Stimulated activated CD4-positive, alpha-beta T cell treated with anti-CD3 and anti-CD28 coated beads, Interleukin-12 subunit alpha, Interleukin-12 subunit beta, amount 100 ng/mL, for 48 hours (primary cell): ENCODE measurements at places on chromosomes 2 and 18.

DNA sequence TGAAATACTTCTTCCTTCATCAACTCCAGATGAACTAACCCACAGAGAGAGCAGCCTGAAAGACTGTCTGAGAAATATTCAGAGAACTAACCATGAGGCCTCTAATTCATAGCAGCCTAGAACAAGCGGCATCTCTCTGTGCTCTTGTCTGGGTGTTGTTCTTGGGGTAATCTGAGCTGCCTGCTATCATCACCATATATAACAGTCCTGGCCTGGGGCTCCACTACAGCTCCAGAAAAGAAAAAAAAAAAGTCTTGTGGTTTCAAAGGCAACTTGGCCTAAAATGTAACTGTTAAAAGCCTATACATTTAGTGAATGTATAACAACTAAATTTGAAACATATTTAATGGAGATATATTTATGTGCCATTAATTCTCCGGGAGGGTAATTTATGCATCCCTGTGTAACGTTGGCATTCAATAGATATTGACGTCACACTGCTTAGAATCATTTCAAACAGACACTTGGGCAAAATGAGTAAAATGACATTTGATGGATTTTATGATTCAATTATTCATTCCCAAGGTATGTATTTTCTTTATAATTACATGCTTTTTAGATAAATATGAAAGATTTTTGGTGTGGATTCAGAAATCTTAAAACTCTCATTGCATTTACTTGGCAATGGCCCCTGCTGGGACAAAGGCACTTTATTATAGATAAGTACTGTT is 294.3 kb downstream of the HRH4 start:
- DNase-seq = no peak

GRCh38 chr2:98517636-98518035 is 73.0 kb downstream of the INPP4A start:
- DNase-seq = no peak

GRCh38 chr2:65291216-65292105 is 63.8 kb downstream of the ACTR2 start:
- no peak for DNase-seq

DNA sequence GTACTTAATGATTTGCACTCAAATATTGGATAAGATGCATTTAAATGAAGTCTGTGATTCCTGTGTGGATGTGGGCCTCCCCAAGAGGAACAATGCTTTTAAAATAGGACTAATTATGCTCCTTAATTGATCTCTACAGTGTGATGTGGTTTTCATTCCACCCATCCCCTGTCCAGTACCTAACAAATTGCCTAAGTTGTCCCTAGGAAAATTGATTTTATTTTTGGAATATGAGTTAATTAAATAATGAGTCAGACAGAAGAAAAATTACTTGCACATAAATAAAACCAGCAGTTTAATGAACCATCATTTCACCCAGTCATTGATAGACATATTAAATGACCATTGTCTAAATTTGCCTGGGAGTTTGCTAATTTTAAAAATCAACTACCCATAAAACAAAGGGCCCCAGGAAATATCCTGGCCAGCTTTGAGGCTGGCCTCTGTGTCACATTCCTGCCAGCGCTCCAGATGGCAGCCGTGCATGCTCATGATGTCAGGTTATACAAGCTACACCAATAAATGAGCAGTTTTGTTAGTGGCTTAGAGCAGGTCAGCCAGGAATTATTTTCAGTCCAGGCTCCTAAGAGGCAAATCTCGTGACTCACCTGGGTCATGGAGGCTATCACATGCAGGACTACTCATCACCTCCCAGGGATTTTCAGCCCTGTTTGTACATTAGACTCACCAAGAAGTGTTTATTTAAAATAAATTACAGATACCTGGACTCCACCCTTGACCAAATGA is 31.9 kb downstream of the ABHD3 start:
- no peak for DNase-seq

GRCh38 chr2:234374736-234375135 is 122.1 kb downstream of the ARL4C start:
- DNase-seq = no peak

- DNase-seq = no peak
Measured at GRCh38 chr2:1512321-1513289, 99.3 kb downstream of the TPO start.

GRCh38 chr2:3608373-3609278 is 13.7 kb downstream of the COLEC11 start:
- DNase-seq = no peak

GRCh38 chr2:51959696-51960095 is 927.8 kb upstream of the NRXN1 start:
- no peak for DNase-seq

DNA sequence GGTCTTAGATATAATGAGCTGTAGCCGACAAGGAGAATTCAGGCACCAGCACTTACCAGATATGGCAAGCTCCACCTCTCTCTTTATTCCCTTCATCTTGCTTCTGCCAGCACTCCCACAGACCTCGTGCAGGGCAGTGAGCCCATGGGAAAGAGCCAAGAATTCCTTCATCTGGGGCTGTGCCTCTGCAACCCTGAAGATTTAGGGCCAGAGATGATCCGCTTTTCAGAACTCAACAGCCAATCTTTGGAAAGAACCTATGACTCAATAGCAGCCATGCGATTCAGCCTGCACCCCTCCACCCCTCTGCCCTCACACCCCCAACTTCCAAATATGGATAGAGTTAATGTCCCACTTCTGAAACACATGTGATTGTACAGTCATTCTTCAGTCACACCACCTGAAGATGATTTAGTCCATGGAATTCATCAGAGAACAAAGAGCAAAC is 533.7 kb upstream of the TNP1 start:
- no peak for DNase-seq

GRCh38 chr2:119531292-119531691 is 7.0 kb upstream of the SCTR start:
- no peak for DNase-seq

GRCh38 chr2:142591420-142591819 is 286.0 kb upstream of the KYNU start:
- no peak for DNase-seq
